Type B pancreatic cell (in vitro differentiated cells): ENCODE measurements at places on chromosomes 5 and 9. TPM values are rescaled to one million over a fixed set of nuclear protein-coding genes. Genes with fewer than 3 reads are reported as not detected.

- DNase-seq, result no peak
- no peaks in the 10 kb centered on the region for H3K4me1 ChIP-seq
- no peak overlapping the region for H3K4me3 ChIP-seq
- peaks cover 7% of the 10 kb centered on the region for H3K27me3 ChIP-seq
- no peaks in the 10 kb centered on the region for H3K36me3 ChIP-seq
These were observed 219.9 kb upstream of the GAS1 start for GRCh38 chr9:87167161-87167560.

DNA sequence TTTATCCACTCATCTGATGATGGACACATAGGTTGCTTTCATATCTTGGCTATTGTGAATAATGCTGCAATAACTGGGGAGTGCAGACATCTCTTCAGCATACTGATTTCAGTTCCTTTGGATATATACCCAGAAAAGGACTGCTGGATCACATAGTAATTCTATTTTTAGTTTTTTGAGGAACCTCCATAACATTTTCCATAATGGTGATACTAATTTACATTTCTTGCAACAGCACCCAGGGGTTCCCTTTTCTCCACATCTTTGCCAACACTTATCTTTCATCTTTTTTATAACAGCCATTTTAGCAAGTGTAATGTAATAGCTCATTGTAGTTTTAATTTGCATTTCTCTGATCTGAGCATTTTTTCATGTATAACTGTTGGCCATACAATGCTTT lies 34.1 kb upstream of the NR4A3 start:
- no peaks in the 10 kb centered on the region for H3K4me1 ChIP-seq
- no peaks in the 10 kb centered on the region for H3K27me3 ChIP-seq
- no peak overlapping the region for H3K4me3 ChIP-seq
- H3K36me3 ChIP-seq, result no peaks in the 10 kb centered on the region
- no peak for DNase-seq

DNA sequence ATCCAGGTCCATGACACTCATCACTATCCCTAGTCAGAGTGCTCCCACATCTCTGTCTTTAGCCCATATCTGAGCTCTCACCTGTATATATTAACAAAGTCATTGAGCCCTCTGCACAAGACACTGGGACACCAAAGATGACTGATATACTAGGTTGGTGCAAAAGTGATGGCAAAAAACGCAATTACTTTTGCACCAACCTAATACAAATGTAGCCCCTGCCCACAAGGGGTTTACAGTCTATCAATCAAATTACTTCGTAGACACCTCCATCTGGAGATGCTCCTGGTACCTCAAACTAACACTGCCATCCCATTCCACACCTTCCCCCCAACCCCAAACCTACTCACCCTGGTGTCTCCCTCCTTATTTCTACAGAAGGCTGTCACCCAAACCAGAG lies 194.1 kb downstream of the MCTP1 start:
- peaks cover 4% of the 10 kb centered on the region for H3K4me1 ChIP-seq
- H3K36me3 ChIP-seq, result no peaks in the 10 kb centered on the region
- no peak overlapping the region for H3K4me3 ChIP-seq
- DNase-seq, result no peak
- H3K27me3 ChIP-seq, result no peaks in the 10 kb centered on the region
- no peak overlapping the region for H3K27ac ChIP-seq

DNA sequence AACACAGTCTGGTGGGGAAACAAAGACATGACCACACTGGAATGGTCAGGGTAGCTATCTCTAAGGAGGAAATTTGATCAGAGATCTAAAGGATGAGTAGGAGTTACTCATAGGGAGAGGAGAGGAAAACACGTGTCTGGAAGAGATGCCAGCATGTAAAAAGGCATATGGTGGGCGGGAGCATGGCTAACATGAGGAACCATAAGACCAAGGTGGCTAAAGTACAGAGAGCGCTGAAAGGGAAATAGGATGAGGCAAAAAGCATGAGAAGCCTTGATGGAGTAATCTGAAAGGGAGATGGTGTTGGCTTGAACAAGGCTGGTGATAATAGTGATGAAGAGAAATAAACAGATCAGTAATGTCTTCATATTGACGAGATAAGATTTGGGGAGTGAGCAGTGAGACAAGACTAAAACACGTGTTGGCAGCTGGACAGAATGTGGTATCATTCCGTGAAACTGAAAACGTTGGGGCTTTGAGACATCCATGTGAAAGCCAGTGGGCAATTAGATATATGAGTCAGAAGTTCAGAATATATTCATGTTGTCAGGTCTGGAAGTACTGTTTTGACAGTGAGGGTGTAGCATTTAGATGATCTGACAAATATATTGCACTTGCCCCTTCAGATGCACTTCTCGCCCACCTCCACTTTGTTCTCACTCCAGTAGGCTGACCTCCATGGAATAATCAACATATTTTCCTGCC lies 209.1 kb upstream of the KCNN2 start:
- no peaks in the 10 kb centered on the region for H3K27me3 ChIP-seq
- no peaks in the 10 kb centered on the region for H3K4me1 ChIP-seq
- peaks cover 6% of the 10 kb centered on the region for H3K36me3 ChIP-seq
- DNase-seq, result no peak

DNA sequence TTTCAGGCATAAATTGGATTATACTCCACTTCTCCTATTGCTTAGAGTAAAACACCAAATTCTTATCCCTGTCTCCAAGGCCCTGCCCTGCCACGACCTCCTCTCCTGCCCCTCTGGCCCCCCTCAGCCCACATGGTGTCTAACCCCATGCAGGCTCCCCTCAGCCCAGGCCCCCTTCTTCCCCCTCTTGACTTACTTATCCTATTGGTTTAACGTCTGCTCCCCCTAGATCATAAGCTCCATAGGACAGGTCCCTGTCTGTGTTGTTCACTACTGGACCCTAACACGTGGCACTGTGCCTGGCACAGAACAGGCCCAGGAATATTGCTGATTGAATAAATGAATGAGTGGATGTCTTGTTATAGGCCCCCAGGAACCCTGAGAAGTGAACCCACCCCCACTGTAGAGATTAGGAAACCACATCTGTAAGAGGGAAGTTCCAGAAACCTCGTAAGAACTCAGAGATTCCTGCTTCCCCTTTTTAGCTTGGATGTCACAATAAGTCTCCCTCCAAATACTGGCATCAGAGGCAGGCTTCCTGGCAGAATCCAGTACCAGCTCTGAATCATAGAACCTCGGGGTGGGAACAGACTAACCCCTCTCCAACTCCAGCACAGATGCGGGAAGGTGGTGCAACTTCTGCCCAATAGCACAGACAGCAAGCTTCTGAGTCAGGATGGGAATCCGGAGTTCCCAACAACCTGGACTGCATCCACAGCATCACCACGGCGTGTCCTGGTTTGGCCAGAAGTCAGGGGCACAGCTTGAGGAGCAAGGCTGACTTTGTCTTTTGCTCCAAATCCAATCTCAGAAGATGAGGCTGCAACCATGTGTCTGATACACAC lies 31.5 kb downstream of the HRH2 start:
- H3K27me3 ChIP-seq, result peaks cover 35% of the 10 kb centered on the region
- no peaks in the 10 kb centered on the region for H3K4me1 ChIP-seq
- no peak overlapping the region for H3K27ac ChIP-seq
- DNase-seq, result no peak
- no peaks in the 10 kb centered on the region for H3K36me3 ChIP-seq
- no peak overlapping the region for H3K4me3 ChIP-seq

DNA sequence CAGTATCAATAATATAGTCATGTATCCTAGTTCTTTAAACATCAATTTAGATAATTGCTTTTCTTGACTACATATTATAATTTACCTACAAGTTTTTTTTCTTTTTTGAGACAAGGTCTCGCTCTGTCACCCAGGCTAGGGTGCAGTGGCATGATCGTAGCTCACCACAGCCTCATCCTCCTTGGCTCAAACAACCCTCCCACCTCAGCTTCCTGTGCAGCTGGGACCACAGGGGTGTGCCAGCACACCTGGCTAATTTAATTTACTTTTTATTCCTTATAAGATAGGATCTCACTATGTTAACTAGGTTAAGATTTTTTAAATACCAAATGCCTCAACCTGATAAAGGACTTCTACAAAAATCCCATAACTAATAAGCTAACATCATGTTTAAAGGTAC lies 21.1 kb downstream of the UIMC1 start:
- no peak for DNase-seq
- H3K36me3 ChIP-seq, result peaks cover 10% of the 10 kb centered on the region
- H3K4me3 ChIP-seq, result no peak overlapping the region
- no peaks in the 10 kb centered on the region for H3K4me1 ChIP-seq
- H3K27me3 ChIP-seq, result no peaks in the 10 kb centered on the region

- H3K4me1 ChIP-seq, result no peaks in the 10 kb centered on the region
- H3K4me3 ChIP-seq, result no peak overlapping the region
- no peak overlapping the region for H3K27ac ChIP-seq
- no peaks in the 10 kb centered on the region for H3K27me3 ChIP-seq
These were observed 29.4 kb upstream of the GDA start for GRCh38 chr9:72119853-72120252.

GRCh38 chr9:36396985-36397384 lies 3.1 kb downstream of the RNF38 start:
- no peak overlapping the region for H3K27ac ChIP-seq
- no peak for DNase-seq
- H3K4me3 ChIP-seq, result no peak overlapping the region
- H3K4me1 ChIP-seq, result peaks cover 38% of the 10 kb centered on the region
- peaks cover 16% of the 10 kb centered on the region for H3K36me3 ChIP-seq

DNA sequence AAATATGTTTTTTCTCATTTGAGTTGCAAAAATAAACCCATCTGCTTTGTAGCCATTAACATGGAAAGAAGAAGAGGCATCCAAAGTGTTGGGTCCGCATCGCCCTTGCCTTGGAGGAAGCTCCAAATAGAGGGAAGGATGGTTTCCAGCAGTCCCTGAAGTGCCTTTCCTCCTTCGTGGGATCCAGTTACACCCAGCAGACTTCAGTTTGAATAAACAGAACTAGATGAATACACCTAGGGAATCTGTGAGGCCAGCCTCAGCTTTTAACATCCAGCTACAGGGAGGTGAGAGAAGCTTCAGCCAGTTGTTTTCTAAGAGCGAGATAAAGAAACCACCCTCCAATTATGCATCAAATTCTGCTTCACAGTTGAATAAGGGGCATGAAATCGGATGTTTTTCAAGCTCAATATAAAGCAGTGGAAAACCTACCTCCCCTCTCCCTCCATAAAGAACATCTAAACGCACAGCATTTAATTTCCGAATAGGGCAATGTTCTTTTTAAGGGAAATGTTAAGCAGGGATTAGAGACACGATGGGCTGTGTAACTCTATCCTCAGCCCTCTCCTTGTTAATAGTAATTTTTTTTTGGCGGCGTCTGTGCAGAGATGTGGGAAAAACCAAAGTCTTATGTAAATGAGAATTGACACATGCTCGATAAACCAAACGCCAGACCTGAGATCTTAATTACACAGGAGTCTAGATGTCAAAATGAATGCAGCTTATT lies 264.7 kb downstream of the SLIT3 start:
- DNase-seq, result no peak
- peaks cover 41% of the 10 kb centered on the region for H3K4me1 ChIP-seq
- H3K27me3 ChIP-seq, result peaks cover 8% of the 10 kb centered on the region

DNA sequence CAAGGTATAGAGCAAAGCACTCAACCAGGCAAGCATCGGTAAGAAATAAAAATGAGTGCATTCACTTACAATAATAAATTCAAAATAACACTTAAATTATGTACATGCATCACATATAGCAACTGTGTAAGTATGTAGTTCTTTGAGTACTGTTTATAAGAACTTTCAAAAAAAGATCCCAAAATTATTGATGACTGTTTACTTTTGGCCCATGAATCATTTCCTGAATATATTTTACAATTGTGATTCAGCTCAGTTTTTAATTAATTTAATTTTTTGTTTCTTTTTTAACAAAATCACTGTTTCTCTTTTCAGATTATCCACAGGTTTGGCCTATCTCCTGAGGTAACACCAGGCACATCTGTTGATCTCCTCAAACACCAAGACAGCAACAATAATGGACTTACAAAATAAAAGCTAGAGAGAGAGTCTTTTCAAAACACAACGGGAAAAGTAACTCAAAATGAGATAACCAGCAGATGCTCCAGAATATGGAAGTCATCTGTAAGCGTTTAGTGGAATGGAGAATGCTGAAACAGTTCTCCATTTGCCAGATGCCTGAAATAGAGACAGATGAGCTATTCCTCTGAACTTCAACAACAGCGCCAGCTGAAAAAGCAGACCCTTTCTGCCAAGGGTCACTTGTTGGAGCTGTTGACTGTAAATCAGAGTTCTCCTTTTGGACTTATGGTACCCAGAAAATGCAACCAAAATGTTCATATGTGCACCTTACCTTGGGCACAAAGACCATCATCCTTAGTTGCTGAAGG lies 348.6 kb upstream of the RGMB start:
- no peak overlapping the region for H3K27ac ChIP-seq
- H3K4me1 ChIP-seq, result peaks cover 4% of the 10 kb centered on the region
- no peaks in the 10 kb centered on the region for H3K27me3 ChIP-seq

DNA sequence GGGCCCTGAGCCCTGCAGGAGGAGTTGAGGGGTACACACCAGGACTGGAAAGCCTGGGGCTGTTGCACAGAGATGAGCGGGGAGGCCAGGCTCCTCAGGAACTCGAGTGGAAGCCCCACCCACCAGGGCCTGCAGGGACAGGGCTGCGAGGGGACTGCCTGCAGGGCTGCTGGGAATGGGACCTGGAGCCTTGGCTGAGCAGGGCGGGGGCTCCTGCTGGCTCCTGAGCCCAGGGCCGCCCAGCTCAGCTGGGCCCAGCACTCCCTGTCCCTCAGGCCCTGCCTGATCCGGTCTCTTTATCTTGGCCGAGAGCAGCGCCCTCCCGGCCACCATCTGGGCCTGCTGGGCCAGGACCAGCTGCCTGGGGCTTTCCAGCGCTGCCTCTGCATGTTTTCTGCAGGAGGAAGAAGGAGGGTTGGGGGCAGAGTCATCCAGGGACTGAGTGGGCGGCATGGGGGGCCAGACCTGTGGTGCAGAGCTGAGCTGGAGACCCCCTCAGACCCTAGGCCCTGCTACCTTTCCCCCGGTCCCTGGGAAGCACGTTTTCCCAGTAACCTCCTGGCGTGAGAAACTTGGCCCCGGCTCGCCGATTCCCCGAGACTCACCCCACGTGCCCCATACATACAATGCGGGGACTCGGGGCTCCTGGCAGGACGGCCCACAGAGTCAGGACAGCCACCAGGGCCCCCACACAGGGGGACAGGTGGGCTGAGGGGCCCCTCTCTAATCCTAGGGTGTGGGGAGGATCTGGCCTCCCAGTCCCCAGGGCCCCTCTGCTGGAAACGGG lies 9.4 kb downstream of the LCN12 start:
- no peak overlapping the region for H3K4me3 ChIP-seq
- H3K27me3 ChIP-seq, result no peaks in the 10 kb centered on the region
- H3K27ac ChIP-seq, result no peak overlapping the region
- peaks cover 9% of the 10 kb centered on the region for H3K4me1 ChIP-seq
- DNase-seq, result no peak
- no peaks in the 10 kb centered on the region for H3K36me3 ChIP-seq

- H3K27me3 ChIP-seq, result no peaks in the 10 kb centered on the region
- H3K4me1 ChIP-seq, result peaks cover 20% of the 10 kb centered on the region
- H3K27ac ChIP-seq, result peak overlapping the region; percentile 98
- H3K4me3 ChIP-seq, result peak overlapping the region; percentile 98
- H3K36me3 ChIP-seq, result peaks cover 19% of the 10 kb centered on the region
- DNase-seq, result no peak
These were observed 807 bp upstream of the PLGRKT start for GRCh38 chr9:5438301-5439162.

The ITGA2 gene
- total RNA-seq, result 8.0 and 9.5 TPM in 2 replicates
